ENCODE measurements at places on chromosomes 7 and 10.

DNA sequence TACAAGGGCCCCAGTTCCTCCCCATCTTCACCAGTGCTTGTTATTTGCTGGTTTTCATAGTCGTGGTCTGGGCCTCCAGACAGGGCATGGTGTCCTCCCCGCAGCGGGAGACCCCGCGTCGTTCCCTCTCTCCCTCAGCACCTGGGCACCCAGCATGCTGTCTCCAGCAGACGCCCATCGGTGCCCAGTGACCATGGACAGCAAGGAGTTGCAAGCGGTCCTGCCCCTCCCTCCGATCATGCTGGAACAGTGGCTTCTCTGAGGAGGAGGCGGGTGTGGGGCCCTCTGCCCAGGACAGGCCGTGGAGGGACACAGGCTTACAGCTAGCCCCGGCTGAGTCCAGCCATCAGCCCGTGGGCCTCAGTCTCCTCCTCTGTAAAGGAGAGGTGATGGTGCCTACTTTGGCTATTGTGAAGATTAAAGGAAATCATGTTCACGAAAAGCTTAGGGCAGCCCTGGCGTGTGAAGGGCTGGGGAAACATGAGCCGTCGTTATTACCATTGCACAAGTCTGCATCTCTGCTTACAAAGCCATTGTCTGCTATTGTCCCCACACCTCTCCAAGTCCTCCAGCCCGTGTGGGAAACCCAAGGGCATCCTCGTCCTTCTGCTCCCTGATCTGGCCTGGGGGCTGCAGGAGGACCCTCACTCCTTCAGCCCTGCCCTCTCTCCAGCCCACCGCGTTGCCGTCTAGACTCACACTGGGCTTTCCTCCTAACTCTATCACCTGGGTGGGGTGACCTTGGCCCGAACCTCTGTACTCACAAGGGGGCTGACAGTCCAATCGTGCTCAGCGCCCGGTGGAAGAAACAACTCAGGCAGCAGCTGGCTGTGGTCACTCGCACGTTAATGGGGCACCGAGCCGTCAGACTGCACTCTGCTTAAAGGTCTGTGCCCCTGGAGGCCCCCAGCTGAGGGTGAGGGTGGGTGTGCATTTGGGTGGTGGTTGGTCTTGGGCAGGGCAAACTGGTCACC is 29.9 kb downstream of the EN2 start:
- no peak for DNase-seq

- DNase-seq: no peak
Observed at GRCh38 chr7:154794147-154794780, 208.7 kb downstream of the PAXIP1 start.

DNA sequence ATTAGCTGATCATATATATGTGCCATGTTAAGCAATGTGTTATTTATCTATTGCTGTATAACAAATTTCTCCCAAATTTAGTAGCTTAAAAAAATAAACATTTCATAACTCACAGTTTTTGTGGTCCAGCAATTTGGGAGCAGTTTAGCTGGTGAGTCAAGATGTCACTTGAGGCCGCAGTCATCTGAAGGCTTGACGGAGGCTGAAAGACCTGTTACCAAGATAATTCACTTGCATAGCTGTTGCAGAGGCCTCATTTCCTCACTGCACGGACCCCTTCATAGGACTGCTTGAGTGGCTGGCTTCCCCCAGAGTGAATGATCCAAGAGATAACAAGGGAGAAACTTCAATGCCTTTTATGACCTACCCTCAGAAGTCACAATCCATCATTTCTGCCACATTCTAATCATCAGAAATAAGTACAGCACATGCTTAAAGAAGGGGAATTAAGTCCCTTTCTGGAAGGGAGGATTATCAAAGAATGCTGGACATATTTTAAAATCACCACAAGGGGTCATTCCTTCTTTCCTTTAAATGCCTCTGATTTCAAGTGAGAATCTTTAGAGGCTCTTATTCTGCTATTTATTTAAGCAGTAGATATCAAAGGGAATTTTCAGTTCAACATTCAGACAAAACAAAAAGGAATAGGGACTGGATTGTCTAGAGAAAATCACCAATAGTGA is 10.5 kb upstream of the SRPK2 start:
- DNase-seq: no peak

DNA sequence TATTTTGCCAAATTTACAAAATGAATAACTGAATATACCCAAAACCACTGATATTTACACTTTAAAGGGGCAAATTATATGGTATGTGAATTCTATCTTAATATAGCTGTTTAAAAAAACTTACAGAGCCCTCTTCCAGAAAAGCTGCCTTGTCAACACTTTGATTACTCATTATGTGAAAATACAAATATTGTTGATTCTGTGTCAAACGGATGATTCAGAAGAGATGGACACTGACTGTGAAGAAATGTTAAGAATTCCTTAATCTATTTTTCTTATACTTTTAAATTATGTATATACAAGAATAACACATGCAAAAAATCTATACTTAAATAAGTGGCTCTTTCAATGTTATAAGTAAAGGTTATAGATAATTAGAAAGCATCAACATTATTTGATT is 41.5 kb downstream of the SMURF1 start:
- DNase-seq: no peak

DNA sequence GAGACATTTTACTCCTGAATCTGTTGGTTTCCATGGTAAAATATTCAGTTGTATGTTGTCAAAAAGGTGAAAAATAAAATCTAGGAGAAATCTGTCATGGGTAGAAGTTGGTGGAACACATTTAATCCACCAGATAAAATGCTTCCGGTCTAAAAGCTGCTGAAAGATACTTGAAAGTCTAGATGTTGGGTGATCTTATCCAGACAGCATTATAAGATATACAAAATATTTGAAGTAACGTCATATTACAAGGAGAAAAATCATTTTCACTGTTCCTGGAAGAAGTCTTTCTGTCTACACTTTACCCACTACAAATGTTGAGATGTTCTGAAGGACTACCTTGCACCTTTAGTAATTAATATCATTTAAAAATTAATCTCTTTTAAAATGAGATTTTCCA is 40.9 kb downstream of the CALD1 start:
- no peak for DNase-seq

- DNase-seq: no peak
Observed at GRCh38 chr7:96188174-96188581, 133.7 kb downstream of the SLC25A13 start.

DNA sequence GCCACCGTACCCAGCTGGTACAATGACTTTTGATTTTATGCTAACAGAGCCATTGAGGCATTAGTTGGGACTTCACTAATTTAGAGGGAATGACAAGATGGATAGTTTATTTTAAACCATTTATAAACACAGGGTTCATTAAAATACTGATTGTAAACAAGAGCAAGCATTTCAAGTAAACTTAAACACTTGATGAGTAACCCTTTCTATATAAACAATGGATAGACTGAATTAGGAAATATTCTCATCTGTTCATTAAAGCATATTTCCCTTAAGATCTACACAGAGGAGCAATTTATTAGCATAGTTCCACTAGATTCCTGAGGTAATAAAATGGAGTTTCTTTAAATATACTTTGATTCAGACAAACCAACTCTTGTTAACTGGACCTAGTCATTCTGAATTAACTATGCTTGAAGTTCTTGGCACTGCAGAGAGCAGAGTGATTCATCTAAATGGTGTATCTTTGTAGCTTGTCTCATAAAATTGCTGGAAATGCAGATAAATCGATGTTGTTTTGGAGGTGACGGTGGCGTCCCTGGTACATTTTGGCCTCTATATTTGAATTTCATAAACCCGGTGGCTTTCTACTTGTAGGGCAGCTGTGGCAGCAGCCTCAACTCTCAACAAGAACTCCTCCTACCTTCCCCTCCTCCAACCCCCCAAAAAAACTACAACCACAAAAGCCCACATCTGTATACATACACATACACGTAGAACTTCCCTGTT is 15.4 kb upstream of the VDAC2 start:
- DNase-seq: no peak

DNA sequence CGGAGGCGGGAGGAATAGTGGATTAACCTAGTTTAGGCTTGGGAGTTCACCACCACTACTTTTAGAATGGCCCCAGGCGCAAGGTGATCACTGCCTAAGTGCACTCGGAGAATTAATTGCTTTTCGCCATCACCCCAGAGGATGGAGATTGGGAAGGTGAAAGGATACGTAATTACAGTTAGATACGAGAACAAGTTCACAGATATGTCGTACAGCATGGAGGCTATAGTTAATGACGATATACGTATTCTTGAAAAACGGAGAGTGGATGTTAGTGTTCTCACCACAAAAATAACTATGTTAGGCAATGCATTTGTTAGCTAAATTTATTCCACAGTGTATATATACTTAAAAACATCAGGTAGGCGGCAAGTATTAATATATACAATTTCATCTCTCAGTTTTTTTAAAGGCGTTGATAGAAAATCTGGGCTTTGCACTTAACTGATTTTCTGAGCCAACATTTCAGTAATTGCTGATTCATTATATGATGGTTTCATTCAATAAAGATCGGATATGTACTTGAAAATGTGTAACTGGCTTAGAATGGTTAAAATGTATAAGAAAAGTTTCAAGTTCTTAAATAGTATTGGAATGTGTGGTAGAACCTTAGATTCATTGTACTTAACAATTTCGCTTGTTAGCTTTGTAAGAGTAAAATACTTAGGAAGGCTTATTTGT is 683 bp downstream of the CDC123 start:
- DNase-seq: no peak

GRCh38 chr10:33395201-33395600 is 60.7 kb upstream of the NRP1 start:
- DNase-seq: no peak

GRCh38 chr10:122468926-122469781 is 7.8 kb downstream of the HTRA1 start:
- DNase-seq: no peak

DNA sequence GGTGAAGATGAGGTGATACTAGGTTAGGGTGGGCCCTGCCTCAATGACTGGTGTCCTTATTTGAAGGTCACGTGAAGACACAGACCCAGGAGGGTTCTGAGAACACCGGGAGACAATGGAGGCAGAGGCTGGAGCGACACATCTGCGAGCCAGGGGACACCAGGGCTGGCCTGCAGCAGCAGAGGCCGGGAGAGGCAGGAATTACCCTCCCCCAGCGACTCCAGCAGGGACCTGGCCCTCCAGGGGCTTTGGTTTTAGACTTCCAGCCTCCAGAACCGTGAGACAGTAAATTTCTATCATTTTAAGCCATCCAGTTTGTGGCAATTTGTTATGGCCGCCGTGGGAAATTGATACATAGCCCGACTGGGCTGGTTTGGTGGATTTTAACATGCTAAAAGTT is 152.2 kb downstream of the DNAJB6 start:
- DNase-seq: no peak

DNA sequence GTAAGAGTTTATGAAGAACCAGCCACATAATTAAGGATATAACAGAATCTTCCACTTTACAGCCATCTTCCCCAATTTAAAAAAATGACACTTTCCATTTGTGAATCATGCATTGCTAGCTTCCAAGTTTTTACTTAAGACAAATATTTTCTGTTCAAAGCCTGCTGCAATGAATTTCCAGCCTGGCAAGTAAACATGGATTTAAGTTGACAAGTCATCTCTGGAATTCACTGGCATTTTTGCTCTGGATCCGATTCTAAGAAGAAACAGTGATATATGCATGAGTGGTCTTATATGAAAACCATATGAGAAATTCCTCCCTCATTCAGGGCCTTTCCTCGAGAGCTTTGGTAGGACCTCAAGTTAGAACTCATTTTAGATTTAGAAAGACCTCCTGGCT is 116.1 kb upstream of the CDCA7L start:
- DNase-seq: no peak

- no peak for DNase-seq
Observed at GRCh38 chr7:5001003-5001402, 42.0 kb upstream of the MMD2 start.

DNA sequence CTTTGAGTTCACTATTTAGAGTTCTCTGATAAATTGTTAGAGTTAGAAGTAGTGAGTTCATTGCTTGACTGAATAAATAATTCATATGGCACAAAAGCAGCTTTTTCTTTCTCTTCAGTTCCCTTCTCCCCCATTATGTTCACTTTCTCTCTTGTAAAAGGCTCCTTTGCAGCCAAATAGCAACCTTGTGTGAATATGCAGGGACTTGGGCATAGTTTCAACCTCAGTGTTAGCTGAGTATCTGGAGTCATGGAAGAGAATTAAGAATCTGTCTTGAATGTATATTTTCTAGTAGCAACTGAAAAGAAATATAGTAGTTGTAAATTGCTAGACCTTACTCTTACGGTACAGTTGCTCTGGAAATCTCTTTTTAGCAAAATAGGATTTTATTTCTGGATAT is 31.9 kb downstream of the ZEB1 start:
- no peak for DNase-seq

GRCh38 chr7:69395061-69395714 is 203.1 kb upstream of the AUTS2 start:
- DNase-seq: no peak

- DNase-seq: no peak
Observed at GRCh38 chr7:66145400-66146104, 30.9 kb downstream of the CRCP start.

DNA sequence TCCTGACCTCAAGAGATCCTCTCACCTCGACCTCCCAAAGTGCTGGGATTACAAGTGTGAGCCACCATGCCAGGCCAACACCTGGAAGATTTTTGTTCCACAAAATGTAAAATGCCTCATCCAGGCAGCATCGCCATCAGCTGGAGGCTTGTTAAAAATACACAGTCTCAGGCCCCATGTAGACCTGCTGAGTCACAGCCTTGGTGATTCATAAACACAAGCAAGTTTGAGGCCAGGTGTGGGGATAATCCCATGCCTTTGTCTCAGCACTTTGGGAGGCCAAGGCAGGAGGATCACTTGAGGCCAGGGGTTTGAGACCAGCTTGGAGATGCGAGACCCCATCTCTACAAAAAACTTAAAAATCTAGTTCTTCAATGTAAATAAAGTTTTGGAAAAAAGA is 49.1 kb upstream of the FOXK1 start:
- no peak for DNase-seq

GRCh38 chr10:119461380-119461779 is 81.1 kb downstream of the RGS10 start:
- DNase-seq: no peak

DNA sequence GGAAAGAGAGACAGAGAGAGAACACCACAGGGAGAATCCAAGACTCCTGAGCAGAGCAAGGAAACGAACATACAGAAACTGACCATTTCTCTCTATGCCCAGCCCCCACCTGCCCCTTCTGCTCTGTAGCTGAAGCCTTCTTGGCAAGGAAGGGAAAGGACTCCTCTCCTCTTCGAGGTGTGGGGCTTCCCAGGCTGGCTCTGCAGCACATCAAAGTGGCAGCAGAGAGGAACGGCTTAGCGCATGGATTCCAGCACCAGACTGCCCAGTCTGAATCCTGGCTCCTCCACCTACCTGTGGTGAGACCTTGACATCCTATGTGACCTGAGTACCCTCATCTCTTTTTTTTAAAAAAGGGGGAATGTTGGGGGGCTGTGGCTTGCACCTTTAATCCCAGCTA is 69.4 kb downstream of the SH3PXD2A start:
- no peak for DNase-seq

GRCh38 chr7:25772802-25773201 is 379.2 kb upstream of the NFE2L3 start:
- DNase-seq: no peak

Measured in activated effector memory CD4-positive, alpha-beta T cell treated with Interleukin-2 at 50 U/mL for 16 hours (primary cell).